ENCODE measurements at places on chromosomes 7 and 10. TPM values are rescaled to one million over a fixed set of nuclear protein-coding genes. Genes with fewer than 3 reads are reported as not detected.

Gene TBX20
- total RNA-seq, result 0.27 TPM

DNA sequence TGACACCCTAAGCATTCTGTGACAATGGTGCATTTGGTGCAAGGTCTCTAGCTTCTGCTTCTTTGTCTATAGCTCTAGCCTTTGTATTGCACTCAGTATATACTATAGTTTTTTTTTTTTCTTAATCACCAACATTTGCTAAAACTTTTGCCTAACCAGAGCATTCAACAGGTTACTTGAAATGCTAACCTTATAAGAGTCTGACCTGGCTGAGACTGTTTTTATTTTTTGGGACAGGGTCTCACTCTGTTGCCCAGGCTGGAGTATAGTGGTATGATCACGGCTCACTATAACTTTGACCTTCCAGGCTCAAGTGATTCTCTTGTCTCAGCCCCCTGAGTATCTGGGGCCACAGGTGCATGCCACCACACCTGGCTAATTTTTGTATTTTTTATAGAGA lies 92.4 kb downstream of the ZNF365 start:
- no peak for DNase-seq

GRCh38 chr10:132245056-132245455 lies 58.3 kb downstream of the DPYSL4 start:
- no peak for DNase-seq

DNA sequence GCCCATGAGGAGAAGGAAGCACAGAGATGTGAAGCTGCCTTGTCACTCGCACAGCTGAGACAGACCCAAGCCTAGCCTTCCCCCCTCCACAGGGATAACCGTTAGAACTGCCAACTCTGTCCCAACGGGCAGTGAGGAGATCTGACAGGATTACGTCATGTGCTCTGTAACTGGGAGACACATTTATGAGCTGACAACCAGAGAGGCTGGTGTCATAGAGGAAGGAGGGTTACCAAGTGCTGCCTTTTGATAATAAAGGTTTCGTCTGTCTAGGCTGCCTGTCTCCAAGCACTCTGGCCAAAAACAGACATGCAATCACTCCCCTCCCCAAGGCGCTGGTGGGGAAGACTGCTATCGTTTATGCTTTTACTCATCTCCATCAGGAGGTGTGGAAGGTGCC lies 165.9 kb downstream of the PLXNA4 start:
- DNase-seq, result no peak

GRCh38 chr10:79027147-79028055 lies 41.4 kb upstream of the ZMIZ1 start:
- no peak for DNase-seq

GRCh38 chr7:2524808-2525657 lies 5.5 kb downstream of the LFNG start:
- DNase-seq, result no peak

GRCh38 chr7:369476-370258 lies 79.7 kb downstream of the FOXL3 start:
- no peak for DNase-seq

DNA sequence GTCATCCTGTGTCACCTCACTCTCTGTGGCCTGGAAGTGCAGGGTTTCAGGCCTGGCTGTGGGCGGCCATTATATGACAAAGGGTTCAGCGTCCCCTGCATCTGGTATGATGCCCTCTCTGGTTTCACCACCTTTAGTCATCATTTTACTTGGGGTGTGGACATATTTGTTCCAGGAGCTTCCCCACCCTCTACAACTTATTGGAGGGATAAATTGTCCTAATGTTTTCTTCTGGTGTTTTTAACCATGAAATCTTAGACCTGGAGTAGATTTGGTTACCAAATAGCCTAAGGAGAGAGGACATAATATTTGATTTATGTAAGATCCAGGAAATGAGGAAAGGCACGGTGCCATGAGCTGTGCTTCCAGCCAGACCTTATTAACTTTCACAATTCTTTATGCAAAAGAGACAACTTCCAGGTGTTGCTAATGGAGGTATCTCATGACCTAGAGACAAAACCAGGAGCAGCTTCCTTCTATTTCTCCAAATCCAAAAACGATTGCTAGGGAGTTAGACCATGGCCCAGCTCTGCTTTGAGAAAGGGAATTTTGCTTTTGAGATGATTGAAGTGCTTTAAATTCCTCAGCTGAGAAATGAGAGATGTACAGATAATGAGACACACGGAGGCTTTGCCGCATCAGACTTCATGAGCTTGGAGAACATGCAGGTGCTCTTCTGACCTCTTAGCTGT lies 20.9 kb downstream of the WBP1L start:
- no peak for DNase-seq

- DNase-seq, result no peak
Observed at GRCh38 chr7:123748171-123748733, 551 bp downstream of the WASL start.
